ENCODE measurements at places on chromosomes 5 and 9.

- no peak for DNase-seq
Measured at GRCh38 chr5:172730981-172731679, 39.9 kb downstream of the DUSP1 start.

- DNase-seq: no peak
Measured at GRCh38 chr5:156920042-156920860, 42.8 kb downstream of the TIMD4 start.

DNA sequence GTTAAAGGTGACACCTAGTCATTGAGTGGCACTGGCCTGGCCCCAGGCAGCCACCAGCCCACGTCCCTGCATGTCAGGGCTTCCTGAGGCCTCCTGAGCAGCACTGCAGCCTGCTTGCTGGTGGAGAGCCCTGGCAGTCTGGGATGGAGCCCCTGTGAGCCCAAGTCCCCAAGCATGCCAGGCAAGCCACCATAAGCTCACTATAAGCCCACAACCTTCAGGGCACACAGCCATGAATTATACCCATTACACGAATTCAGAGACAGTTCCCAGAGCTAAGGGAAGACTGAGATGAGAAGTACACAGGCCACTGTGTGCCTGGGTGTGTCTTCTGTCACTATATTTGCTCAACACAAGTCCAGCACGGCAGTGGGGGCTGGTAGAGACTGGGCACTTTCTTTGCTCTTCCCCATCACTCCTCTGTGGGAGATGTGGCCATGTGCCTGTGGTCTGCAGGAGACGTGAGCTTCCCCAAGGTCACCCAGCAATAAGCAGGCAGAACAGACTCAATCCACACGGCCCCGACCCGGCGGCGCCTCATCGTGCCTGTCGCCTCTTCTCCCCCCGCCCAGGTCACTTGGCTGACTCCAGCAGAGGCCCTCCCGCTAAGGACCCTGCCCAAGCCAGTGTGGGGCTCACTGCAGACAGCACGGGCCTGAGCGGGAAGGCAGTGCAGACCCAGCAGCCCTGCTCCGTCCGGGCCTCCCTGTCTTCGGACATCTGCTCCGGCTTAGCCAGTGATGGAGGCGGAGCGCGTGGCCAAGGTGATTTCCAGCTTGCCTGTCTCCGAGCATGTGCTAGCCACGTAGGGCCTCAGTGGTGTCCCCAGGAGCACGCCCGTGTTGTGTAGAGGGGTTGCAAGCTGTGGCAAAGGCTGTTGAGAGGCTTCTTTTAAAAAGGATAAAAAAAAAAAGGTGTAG lies 114.8 kb downstream of the WNK2 start:
- no peak for DNase-seq

DNA sequence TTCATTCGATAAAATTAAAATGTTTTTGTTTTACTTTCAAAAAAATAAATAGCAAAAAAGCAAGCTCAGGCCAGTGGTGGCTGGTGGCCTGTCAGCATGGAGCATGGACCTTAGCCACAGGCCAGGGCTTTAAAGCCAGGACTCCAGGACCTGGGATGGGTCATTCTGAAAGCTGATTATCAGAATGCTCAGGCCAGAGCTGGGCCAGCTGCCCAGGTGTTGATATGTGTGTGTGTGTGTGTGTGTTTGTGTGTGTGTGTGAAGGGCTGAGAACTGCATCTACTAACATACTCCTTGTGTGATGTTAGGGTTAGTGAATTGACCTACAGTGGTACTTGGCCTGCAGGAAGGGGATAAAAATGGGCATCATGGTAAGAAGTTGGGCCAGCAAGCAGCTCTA lies 21.5 kb downstream of the PALM2AKAP2 start:
- no peak for DNase-seq

DNA sequence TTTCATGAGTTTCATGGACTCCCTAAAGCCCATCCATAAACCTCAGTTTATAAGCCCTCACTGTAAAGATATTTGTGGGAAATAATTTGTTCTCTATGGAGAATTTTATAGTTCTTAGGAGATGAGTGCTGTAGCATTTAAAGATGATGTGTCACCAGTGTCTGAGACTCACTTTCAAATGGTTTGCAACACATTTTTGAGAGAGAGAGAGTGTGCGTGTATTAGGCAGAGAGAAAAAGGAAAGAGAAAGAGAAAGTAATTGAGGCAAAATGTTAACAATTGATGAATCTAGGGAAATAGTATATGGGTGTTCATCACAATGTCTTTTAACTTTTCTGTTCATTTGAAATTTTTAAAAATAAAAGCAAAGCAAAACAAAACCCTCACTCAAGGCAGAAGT lies 479.0 kb downstream of the ZSWIM6 start:
- no peak for DNase-seq
